ENCODE measurements at places on chromosomes 5 and 9.

GRCh38 chr5:93158841-93159240 lies 422.2 kb downstream of the NR2F1-AS1 start:
- no peak for DNase-seq

DNA sequence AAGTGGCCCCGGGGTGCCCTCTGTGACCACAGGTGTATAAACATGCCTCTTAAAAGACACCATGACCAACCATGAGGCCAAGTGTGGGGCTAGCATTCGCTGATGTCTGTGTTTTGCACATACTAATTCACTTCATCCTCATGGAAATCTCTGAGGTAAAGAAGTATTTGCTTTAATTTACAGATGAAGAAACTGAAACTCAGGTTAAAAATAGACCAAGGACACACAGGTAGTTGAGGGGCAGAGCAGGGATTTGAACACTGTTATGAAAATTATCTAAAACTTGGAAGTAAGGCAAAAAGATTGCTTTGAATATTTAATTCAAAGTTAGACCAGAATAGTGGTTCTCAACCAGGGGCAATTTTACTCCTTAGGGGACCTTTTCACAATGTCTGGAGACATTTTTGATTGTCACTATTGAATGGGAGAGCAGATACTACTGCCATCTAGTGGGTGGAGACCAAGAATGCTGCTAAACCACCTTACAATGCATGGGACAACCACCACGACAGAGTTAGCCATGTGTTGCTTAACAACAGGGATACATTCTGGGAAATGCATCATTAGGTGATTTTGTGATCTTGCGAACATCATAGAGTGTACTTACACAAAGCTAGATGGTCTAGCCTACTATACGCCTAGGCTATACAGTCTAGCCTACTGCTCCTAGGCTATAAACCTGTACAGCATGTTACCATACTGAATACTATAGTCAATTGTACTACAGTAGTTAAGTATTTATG lies 8.0 kb upstream of the FXN start:
- no peak for DNase-seq

DNA sequence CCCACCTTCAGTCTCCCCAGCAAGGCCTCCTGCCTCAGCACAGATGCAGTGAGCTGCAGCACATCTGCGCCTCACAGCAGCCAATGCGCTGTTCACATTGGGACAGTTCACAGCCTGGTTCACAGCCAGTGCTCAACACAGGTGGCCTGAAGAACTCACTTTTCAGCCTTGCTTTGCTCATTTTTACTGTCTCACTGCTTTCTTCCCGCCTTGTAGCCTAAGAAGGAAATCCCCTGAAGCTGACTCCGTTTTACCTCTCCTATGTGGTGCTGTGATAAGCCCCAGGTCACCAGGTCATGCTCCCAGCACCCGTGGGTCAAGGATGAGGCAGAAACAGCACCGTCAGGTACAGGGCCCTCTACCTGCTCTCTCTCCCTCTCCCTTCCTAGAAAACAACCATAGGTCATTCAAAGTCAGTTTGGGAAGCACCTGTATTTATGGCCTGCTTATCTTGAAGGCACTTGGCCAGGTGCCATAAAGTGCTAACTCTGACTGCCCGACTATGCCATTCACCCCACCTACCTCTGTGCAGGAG lies 1.1 kb downstream of the GCNT4 start:
- no peak for DNase-seq

DNA sequence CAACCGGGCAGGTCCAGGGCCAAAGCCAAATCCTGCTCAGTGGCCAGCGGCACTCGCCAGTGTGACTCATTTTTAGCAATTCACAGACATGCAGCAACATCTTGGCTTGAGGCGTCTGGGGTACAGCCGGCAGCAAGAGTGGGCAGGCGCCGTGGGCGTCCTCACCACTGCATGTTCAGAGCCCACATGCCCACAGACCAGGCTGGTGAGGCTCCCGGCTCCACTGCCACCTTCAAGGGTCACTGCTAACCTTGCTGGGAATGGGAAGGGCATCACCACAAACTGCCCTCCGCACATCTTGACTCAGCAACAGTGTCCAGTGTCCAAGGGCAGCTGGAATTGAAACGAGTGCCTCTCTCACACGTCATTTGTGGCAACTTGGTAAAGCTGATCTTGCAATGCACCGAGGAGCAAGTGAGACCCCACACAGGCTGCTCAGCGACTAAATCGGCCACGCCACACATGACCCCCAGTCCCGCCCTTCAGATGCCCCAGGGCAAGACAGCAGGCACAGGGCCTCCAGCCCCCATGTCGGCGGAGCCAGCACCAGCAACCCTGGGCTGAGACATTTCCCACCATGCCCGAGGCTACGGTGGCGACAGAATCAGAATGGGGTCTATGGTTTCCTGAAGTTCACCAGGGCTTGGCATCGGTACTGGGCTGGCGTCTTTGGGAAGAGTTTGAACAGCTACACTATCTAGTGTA lies 140.3 kb downstream of the ROR2 start:
- no peak for DNase-seq

DNA sequence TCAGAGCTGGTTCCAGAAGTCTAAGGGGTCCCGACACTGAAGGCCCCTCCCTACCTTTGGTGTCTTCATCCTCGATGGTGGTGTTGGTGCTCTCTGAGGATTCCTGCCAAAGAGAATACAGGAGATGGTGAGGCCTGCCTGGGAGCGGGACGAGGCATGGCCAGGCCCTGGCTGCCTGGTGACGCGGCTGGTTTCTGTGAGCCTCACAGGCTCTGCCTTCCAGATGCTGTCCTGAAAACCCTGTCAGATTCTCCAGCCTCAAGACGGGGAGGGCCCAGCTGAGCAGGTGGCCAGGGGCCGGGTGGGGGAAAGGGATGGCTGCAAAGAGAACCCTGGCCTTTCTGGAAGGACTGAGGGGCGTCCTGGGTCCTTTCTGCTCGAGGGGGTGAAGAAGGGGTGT lies 48.8 kb downstream of the SLC6A7 start:
- no peak for DNase-seq

DNA sequence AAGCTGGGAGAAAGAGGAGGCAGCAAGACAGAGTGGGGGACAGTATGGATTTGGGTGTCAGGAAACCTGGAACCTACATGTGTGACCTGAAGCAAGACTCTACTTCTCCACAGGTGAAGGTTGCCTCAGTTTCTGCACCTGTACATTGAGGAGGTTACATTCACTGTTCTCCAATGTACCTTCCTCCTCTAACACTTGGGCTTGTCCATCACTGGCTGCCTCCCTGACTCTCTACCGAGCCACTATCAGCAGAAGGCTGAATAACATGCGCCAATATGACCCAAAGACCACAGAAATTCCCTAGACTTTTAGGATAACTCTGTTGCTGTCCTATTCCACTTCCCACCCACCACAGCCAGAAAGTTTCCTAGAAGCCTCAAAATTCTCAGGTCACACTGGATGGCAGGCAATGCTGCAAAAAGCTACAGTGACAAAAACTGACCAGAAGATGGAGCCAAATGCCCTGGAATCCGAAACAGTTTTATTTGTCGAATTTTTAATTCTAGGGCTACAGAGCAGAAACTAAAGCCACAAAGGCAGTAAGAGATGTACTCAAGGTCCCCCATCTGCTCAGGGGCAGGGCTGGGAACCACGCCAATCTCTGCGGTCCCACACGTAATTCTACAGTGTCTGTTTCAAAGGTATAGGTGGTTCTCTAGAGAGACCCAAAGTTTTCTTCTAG lies 64.4 kb downstream of the FAM114A2 start:
- no peak for DNase-seq

- no peak for DNase-seq
These were observed 56.8 kb downstream of the SEMA4D start for GRCh38 chr9:89440951-89441654.

DNA sequence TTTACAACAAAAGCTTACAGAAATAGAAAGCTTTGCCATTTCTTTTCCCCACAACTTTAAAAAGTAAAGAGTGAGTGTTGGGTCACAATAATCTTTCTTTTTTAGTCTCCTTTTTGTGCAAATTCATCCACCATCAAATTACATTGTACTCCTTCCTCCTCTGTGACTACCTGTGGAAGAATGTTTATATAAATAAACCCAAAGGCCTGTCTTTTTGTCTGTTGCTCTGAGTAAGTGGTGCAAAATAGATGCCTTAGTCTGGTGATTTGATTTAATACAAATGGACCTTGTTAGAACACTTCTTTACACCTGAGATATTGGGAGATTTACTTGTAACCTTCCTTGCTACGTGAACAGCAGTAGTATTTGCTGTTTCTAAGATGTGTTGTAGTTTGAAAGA lies 53.5 kb upstream of the TAF11L2 start:
- DNase-seq = no peak

GRCh38 chr5:137737349-137738131 lies 1.7 kb upstream of the KLHL3 start:
- no peak for DNase-seq

DNA sequence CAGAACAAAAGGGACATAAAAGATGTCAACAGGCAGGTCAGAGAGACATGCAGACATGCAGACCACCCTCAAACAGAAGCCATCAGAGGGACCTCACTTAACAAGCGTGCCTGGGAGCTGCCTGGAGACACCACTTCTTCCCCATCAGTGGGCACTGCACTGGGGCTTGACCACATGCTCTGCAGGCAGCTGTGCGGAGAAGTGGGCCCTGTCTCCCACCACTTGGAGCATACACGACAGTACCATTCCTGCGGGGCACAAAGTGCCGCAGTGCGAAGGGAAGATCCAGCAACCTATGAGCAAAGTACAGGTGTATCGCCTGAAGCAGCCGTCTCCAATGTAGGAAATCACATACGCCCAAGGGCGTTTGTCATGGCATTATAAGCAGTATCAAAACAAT lies 150.5 kb upstream of the FOXD4L5 start:
- no peak for DNase-seq

DNA sequence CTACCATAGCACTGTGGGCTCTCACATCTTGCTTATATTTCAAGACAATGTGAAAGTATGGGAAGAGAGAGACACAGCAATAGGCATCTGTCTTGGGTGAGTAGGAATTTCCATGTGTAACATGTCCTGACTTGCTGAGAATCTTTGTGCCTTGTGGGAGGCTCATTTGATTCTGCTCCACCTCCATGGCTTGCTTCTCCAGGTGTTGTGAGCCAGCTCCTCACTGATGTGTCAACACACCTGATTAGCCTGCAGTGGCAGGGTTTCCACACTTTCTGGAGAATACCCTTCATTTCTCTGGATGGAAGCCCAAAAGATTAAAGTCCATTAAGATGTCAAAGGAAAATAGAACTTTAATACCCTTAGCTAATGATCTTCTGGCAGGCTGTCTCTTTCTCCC lies 613.6 kb downstream of the ZNF608 start:
- no peak for DNase-seq

DNA sequence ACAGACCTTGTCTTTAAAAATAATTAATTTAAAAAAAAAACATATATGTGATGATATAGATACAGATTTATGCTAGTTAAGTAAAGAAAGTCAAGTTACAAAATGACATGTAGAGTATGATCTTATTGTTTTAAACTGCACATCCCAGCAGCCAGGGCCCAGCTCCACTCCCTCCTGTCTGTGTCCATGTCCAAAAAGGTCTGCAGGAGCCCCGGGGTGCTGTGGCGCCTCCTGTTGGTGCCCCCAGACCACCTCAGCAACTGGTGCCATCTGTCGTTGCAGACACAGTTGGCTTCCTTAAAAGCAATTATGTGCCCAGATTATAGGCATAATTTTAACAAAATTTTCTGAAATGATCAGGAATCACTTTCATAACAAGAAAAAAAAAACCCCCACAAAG lies 33.3 kb downstream of the IPPK start:
- no peak for DNase-seq

GRCh38 chr5:175829813-175830585 lies 41.4 kb upstream of the CPLX2 start:
- no peak for DNase-seq

DNA sequence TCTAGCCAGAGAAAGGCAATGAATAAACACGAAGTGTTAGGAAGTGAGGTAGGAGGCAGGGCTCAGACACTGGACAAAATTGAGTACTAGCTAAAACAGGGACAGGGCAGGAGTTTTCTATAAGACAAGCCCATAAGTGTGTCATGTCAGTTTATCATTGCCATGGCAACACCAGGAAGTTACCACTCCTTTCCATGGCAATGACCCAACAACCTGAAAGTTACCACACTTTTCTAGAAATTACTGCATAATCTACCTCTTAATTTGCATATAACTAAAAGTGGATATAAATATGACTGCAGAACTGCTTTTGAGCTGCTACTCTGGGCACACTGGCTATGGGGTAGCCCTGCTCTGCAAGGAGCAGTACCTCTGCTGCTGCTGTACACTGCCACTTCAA lies 442.5 kb upstream of the COX7C start:
- DNase-seq = no peak

DNA sequence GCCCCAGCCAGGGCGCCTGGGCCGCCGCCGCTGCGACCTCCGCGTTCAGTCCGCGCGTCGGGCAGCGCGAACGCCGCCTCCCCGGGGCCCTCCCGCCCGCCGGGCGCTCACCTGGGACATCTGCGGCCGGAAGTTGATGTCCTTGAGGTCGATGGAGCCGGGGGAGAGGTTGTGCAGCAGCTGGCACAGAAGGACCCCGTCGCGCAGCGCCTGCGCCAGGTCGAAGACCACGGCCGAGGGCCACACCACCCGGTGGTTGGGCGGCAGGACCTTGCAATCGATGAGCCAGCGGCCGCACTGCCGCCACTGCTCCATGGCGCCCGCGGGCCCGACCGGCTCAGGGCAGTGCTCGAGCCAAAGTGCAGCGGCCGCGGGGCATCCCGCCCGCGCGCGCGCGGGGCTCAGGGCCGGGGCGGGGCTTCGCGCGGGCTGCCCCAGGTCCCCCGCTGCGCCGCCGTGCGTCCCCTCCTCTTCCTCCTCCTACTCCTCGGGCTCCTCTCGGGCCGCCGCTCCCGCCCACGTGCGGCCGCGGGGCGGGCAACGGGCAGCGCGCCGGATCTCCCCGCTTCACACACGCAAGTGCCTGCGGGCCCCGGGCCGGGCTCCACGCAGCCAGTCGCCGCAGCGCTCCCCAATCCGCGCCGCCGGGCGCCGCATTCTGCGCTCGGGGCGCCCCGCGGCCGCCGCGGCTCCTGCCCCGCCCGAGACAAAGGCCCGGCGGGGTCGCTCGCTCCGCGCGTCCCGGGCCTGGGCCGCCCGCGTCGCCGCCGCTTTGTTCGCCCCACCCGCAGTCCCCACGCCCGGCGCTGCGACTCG lies at the start of gene VAV2:
TSS of gene VAV2 (minus strand) at position 361 of the 816 bp plus-strand sequence. CDS start at position 315, 46 bp downstream.
- DNase-seq = no peak

DNA sequence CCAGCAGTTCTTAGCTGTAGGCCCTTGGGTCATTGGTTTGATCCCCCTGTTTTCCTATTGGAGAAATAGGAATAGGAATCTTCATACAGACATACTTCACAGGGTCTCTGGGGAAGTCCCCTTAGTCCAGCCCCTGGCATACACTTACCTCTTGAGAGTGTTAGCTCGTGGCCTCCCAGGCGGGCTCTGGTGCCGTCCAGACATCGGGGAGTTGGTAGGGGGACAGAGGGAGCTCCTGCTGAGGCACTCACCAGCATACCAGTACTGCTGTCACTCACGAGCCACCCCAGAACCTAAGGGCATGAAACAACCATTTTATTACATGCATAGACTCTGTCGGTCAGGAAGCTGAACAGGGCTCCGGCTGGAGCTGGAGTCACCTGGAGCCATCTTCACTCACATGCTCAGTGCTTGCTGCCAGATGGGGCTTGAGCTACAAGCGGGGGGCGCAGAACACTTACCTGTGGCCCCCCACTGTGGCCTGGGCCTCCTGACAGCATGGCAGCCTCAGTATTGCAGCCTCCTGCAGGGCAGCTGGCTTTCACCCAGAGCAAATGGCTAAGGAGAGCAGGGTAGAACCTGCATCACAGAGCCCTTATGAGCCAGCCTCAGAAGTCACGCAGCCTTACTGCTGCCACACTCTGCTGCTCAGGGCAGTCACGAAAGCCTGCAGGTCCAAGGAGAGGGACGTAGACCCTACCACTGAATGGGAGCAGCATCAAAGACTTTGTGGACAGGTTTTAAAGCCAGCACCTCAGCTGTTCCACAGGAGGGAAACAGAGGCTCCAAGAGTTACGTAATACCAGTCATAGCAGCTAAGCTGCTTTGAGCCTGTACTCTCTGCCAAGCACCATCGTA lies 58.3 kb upstream of the ANGPTL2 start:
- DNase-seq = no peak

All from stimulated activated CD4-positive, alpha-beta T cell treated with anti-CD3 and anti-CD28 coated beads, Interleukin-1b, Interleukin-23, amount 100 ng/mL, for 1 hour (primary cell).